Anterior cingulate cortex (tissue), 58 donors: ENCODE measurements at places on chromosomes 12 and 14.

DNA sequence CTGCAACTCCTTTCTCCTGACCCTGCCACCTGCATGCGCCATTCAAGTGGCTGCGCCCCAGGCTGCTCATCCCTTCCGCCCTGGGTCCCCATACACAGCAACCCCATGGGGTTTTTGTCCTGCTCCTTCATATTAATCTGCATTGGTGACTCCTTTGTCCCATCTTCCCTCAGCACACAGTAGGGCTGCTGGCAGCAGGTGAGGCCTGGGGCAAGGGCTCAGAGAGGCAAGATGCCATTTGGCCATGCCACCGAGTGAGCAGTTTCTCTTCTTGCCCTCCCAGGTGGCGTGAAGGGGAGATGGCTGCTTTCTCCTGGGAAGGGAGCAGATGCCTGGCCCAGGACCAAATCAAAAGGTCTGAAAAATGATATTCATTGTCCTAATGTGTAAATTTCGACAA lies 9.1 kb downstream of the RTL1 start:
- no peak for DNase-seq

DNA sequence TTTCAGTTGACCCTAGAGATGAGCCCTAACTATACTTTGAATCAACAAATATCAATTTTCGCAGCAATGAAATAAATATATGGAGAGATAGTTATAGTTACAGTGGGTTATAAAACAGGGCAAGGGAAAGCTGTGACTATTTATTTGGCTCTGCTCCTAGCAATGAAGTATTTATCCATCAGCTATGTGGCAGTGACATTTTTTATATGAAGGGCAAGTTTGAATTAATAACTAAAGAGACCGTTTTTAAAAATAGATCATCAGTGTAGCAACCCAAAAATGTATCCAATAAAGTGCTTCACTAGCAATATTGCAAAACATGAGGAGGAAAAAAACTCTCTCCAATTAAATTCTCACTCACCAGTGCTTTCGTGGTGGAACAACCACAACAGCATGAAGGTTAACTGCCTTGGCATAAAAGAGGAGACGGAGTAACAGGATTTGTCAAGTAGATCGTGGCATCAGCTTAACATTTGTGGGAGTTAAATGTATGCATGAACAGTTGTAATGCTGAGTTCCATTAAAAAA lies 58.1 kb upstream of the NUDT4 start:
- no peak for DNase-seq

- no peak for DNase-seq
These were observed 448.7 kb downstream of the SLC6A15 start for GRCh38 chr12:84463741-84464495.

- DNase-seq, result no peak
These were observed 446.1 kb upstream of the TMEM132C start for GRCh38 chr12:127820846-127821245.

GRCh38 chr12:24948420-24948756 lies 513 bp downstream of the BCAT1 start:
- DNase-seq, result no peak

DNA sequence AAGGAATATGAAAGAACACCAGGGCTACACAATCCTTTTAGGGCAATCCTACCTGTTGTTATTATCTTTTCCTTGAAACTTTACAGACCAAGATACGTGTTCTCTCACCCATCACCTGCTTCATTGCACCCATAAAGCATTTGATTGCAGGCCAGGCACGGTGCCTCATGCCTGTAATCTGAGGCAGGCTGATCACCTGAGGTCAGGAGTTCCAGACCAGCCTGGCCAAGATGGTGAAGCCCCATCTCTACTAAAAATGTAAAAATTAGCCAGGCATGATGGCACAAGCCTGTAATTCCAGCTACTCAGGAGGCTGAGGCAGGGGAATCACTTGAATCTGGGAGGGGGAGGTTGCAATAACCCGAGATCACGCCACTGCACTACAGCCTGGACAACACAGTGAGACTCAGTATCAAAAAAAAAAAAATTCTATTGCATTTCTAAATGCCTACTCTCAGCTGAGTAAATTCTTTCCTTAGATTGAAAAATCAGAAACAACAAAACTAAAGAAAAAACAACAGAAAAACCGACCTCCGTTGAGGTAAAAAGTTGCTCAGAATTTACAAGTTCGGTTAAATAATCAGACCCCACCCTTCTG lies 183.7 kb upstream of the TMEM132C start:
- DNase-seq, result no peak

GRCh38 chr14:59687663-59688062 lies 111.1 kb upstream of the CCDC175 start:
- DNase-seq, result no peak
